HL-60 (cell line): ENCODE measurements at places on chromosomes 1 and 21.

DNA sequence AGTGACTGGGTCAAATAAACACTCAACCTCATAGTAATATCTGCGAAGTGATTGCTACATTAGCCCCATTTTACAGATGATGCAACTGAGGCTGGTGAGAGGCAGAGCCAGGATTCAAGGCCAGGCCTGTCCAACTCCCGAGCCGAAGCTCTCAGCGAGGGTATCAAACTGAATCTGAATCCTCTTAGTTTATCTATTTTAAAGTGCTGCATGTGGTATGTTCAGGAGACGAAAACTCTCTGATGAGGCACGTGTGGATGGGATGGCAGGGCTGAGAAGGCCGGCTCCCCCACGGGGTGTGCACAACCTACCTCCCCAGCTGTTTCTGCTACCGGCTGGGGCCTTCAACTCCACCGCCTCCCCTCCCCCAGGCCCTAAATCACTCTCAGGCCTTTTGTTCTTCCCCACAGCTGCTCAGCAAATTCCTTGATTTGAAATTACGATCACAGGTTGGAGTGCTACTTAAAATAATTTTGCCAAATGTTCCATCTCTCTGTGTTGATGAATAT, 171.8 kb downstream of the TOMM20 start:
- peak; percentile 45 for DNase-seq

DNA sequence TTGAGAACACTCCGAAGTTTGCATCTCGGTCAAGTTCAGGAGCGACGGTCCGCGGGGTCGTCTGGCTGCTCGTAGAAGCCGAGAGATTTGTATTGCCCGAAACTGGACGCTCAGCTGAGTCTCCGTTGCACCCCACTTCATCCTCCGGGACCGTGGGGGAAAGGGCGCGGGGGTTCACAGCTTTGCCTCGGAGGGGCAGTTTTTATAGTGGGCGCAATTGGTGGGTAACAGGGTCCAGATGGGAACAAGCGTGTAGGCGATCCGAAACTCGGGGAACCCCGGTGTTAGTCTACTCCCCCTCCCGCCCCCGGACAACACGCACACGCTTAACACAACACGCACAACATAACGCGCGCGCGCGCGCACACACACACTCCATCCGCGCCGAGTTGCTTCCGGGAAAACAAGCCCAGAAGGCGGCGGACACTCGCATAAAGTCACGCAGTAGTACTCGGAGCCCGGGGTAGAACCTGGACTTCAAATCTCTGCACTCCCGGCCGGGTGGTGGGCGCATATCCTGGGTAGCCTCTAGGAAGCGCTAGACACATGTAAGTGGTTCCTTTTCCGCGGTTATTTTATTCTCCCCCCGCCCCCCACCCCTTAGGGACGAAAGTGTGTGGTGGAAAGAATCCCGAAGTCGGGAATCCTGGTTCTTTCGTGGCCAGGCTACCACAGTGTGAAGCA, 1.1 kb upstream of the JUN start:
- peak; percentile 53 for DNase-seq

DNA sequence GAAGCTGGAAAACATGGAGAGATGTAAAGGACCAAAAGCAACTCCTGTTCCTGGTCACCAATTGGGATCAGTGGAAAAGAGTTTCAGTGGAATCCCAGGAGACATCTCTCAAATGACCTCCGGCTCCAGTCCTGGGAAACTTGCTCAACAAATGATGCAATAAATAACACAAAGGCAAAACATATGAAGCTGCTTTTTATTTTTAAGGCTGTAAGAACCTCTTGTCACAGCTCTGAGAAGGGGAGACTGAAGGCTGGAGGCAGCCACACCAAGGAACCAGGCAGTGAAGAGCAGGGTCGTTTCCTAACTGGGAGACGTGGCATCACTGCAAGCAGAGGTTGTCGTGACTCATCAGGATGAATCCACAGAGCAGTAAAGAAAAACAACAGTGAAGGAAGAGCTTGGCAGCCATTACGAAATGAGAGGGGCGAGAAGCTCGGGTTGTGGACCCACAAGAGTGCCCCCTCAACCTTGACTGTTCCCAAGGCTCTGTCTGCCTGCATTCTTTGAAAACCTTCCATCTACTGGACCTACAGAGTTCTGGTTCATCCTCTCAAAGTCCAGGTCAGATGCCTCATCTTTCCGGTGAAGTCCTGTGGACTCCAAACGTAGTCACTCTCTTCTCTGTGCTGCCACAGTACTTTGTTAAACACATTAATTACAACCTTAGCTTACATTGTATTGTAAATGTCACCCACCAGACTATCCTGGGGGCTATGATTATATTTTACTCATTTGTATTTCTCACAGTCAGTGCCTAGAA, 32.1 kb downstream of the JAK1 start:
- DNase-seq = no peak

- peak; percentile 77 for DNase-seq
Measured at GRCh38 chr1:1397839-1398523, 1.2 kb downstream of the CCNL2 start.

DNA sequence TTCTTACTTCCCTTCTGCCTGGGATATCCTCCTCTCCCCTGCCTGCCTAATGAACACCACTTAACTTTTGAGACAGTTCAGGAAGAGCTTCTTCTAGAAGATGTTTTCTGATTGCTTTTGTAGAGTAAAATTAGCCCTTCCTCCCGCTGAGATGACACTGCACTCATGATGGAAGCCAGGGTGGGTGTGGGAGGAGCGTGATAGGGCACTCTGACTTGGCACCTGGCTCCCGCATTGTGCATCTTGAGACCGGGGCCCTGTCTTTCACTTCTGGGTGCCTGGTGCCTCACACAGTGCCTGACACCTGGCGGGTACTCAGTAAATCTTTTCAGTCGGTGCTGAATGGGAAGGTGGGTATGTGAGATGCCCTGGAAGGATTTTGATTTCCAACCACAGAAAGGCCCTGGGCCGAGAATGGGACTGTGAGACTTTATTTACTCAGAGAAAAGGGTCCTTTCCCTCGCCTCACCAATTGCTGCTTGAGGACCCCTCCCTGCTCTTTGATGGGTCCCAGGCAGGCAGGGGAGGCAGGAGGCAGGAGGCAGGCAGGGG, 6.8 kb downstream of the THEM5 start:
- DNase-seq = no peak

DNA sequence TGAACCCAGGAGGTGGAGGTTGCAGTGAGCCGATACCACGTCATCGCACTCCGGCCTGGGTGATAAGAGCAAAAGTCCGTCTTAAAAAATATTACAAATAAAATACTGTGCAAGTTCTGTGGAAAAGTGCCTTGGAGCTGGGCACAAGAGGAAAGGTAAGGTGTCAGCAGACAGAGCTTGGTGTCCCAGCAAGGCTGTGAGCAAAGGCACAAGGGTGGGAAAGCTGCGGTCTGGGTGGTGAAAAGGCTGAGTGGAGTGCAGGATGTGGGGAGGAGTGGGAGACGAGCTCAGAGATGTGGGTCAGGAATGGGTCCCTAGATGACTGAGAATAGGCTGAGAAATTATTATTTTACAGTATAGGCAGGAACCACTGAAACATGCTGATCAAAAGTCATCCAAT, 150.6 kb downstream of the RHOU start:
- DNase-seq = no peak

DNA sequence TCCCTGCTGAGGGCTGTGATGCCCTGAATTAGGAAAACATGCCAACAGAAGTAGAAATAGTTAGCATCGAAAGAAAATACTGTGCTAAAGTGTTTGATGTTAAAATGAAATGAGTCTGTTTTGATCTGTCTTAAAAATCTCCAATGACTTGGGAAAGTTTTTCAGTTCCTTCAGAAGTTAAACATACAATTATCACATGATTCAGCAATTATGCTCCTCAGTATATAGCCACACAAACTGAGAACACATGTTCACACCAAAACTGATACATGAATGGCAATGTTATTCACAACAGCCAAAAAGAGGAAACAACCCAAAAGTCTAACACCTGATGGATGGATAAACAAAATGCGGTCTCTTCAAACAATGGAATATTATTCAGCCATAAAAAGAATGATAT, 130.6 kb downstream of the PTPN14 start:
- no peak for DNase-seq

DNA sequence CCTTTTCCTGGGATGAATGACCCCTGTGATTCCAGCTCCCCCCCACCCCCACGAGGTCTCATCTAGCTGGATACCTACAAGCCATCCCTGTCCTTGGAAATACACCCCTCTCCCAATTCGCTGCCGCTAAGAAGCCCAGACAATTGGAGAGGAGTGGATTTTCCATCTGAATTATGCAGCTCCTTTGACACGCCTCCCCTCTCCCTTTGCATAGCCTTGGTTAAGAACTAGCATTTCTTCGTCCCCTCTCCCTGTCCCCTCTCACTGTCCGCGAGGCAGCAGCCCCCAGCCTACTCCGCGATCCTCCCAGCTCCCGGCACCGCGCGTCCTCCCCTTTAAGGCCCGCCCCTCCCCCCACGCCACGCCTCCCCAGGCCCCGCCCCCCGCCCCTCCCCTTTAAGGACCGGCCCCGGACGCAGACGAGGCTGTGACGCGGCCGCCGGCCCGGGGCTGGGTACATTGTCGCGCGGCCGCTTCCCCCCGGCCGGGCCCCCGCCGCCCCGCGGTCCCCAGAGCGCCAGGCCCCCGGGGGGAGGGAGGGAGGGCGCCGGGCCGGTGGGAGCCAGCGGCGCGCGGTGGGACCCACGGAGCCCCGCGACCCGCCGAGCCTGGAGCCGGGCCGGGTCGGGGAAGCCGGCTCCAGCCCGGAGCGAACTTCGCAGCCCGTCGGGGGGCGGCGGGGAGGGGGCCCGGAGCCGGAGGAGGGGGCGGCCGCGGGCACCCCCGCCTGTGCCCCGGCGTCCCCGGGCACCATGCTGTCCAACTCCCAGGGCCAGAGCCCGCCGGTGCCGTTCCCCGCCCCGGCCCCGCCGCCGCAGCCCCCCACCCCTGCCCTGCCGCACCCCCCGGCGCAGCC, at the start of gene MAPKAPK2:
Gene MAPKAPK2 (plus strand): TSS at position 428 of the 856 bp plus-strand sequence. CDS start 325 bp downstream, at position 753.
- no peak for DNase-seq

- peak; percentile 14 for DNase-seq
Measured at GRCh38 chr21:29638761-29639327, 301.0 kb downstream of the GRIK1 start.

DNA sequence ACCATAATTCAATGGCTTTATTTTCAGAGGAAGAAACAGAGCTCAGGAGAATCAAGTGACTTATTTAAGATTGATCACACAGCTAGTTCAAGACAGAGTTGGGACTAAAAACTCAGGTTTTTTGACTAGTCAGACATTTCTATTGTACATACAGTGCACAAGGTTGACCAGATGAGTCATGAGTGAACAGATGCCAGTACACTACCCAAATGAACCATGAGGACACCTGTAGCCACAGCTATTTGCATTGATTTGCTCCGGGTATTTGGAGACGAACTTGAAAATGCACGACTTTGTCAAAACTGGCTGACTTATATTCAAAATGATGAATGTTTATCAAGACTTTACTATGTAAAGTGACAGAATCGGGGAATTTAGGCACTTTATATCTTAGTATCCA, 161.7 kb upstream of the ST6GALNAC5 start:
- no peak for DNase-seq

DNA sequence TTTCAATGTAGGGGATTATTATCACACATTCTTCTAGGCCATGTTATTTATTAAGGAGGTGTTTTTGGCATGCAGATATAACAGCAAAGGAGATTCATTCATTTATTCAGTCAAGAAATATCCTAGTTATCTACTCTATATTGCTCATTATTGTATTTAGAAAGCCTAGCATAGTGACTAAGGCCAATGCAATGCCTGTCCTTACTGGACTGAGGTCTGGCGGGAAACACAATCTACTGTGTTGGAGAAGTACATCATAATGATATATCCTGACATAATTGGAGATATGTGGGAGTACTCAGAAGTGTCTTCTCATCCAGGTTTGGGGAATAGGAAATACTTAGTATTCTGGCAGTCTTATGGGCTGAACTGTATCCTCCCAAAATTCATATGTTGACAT, 421.5 kb upstream of the USP24 start:
- no peak for DNase-seq

- no peak for DNase-seq
Measured at GRCh38 chr1:42942444-42942843, 16.2 kb downstream of the SLC2A1 start.

GRCh38 chr1:219062161-219062560, 111.5 kb upstream of the LYPLAL1 start:
- no peak for DNase-seq

GRCh38 chr1:171355727-171356126, 41.7 kb downstream of the FMO4 start:
- no peak for DNase-seq

GRCh38 chr1:37677808-37678207, 14.5 kb upstream of the CDCA8 start:
- DNase-seq = no peak

GRCh38 chr1:114688526-114688925, 6.8 kb downstream of the AMPD1 start:
- DNase-seq = no peak

GRCh38 chr1:91579658-91580228, 79.1 kb downstream of the CDC7 start:
- DNase-seq = no peak

DNA sequence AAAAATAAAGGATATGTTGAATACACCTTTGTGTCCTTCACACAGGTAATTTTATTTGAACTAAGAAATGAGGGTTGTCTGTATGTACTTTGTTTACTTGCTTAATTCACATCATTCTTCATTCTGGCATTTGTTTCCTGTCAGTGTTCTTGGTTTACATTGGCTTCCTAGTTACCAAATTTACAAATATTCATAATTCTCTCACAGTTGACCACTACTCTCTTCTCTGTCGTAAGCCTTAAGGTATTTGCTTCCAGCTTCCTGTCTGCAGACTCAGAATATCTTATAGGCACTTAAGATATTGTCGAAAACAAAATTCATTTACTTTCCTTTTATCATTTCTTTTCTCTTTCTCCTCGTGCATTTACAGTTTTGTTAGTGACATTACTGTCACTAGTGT, 15.9 kb downstream of the RNPC3 start:
- no peak for DNase-seq

DNA sequence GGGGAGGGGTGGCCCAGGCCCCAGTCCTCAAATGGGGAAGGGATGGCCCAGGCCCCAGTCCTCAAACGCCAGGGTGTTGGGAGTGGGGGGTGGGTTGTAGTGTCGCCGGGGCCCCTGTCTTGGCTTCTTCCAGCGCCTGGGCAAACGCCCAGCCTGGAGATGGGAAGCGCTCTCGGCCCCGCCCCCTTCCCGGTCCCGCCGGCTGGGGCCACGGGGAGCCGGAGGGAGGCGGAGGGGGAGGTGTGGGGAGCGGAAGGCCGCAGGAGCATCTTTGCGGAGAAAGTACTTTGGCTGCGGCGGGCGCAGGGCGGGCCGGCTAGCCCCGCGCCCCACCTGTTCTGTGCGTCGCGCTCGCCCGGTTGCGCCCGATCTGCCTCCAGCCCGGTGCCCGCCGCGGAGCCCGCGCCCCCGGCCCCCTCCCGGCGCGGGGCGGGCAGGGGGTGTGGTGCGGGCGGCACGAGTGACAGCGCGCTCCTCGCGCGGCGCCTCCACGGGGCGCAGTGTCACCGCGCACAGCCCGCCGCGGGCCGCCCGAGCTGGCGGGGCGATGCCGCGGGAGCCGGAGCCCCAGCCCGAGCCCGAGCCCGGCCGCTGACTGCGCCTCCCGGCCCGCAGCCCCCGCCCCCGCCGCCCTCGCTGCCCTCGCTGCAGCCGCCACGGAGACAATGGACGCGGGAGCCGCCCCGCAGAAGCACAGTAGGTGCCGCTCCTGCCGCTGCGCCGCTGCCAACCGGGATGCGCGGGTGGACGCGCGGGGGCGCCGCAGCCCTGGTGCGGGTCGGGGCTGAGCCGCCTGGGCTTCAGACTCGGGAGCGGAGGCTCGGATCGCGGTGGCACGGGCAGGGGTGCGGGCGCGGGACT, 31.1 kb upstream of the PEX10 start:
- no peak for DNase-seq

- no peak for DNase-seq
Measured at GRCh38 chr21:41431788-41432548, 5.9 kb downstream of the MX1 start.
